ENCODE measurements at places on chromosomes 3 and 15. TPM values are rescaled to one million over a fixed set of nuclear protein-coding genes. Genes with fewer than 3 reads are reported as not detected.
A peak's percentile ranks its signal among the peaks of the same experiment; 100 is the strongest.

GRCh38 chr3:129552287-129553050 is 9.5 kb downstream of the H1-8 start:
- H3K4me3 ChIP-seq: no peak overlapping the region
- DNase-seq: no peak
- H3K27ac ChIP-seq: no peak overlapping the region
- H3K27me3 ChIP-seq: no peaks in the 10 kb centered on the region
- no peaks in the 10 kb centered on the region for H3K36me3 ChIP-seq
- peaks cover under 1% of the 10 kb centered on the region for H3K4me1 ChIP-seq

DNA sequence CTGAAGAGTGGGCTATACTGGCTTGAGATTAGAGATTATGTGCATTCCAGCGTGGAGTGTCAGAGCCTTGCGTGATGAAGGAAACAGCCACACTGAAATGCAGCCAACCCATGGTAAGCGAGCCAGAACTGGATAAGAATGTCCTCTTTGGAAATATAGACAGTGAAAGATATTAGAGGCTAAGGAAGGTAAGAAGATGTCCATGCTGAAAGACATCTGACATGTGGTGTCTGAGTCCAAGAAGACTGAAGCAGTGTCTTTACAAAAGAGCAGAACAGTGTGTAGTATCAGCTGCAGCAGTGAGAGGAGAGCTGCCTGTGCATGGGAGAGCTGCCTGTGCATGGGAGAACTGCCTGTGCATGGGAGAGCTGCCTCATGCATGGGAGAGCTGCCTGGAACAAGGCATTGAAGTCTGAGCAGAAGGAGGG is 672.2 kb downstream of the DIPK2A start:
- no peak overlapping the region for H3K27ac ChIP-seq
- no peaks in the 10 kb centered on the region for H3K36me3 ChIP-seq
- no peaks in the 10 kb centered on the region for H3K27me3 ChIP-seq
- H3K4me1 ChIP-seq: no peaks in the 10 kb centered on the region

DNA sequence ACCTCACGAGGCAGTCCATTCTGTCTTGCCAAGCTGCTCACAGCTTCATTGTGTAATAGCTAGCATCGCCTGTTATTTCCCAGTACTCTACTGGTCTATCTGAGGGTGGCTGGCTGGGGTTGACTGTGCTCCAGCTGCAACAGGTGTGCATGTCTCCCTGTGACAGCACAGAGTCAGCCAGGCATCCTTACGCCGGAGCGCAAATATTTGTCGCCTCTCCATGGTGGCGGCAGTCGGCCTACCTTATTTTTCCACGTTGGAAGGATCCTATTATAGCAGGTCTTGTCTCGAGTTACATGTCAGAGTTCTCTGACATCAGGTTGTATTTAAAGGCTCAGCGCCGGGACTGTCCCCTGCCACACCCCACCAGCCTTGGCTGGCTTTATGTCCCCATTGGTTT is 307.1 kb downstream of the TLE3 start:
- no peak for DNase-seq
- no peaks in the 10 kb centered on the region for H3K27me3 ChIP-seq
- H3K4me1 ChIP-seq: no peaks in the 10 kb centered on the region
- H3K4me3 ChIP-seq: no peak overlapping the region

- no peaks in the 10 kb centered on the region for H3K27me3 ChIP-seq
- H3K36me3 ChIP-seq: no peaks in the 10 kb centered on the region
- H3K27ac ChIP-seq: no peak overlapping the region
- DNase-seq: no peak
- H3K4me1 ChIP-seq: peaks cover 23% of the 10 kb centered on the region
- H3K4me3 ChIP-seq: no peak overlapping the region
Measured at GRCh38 chr15:84910928-84911623, 26.6 kb downstream of the SLC28A1 start.

- no peaks in the 10 kb centered on the region for H3K36me3 ChIP-seq
- no peaks in the 10 kb centered on the region for H3K4me1 ChIP-seq
- no peaks in the 10 kb centered on the region for H3K27me3 ChIP-seq
- no peak overlapping the region for H3K4me3 ChIP-seq
- DNase-seq: no peak
Measured at GRCh38 chr3:40770061-40770460, 245.3 kb downstream of the ZNF621 start.

GRCh38 chr15:66999046-66999968 is 66.1 kb upstream of the SMAD3 start:
- H3K27ac ChIP-seq: no peak overlapping the region
- no peak for DNase-seq
- H3K4me3 ChIP-seq: no peak overlapping the region
- no peaks in the 10 kb centered on the region for H3K36me3 ChIP-seq
- H3K27me3 ChIP-seq: no peaks in the 10 kb centered on the region

DNA sequence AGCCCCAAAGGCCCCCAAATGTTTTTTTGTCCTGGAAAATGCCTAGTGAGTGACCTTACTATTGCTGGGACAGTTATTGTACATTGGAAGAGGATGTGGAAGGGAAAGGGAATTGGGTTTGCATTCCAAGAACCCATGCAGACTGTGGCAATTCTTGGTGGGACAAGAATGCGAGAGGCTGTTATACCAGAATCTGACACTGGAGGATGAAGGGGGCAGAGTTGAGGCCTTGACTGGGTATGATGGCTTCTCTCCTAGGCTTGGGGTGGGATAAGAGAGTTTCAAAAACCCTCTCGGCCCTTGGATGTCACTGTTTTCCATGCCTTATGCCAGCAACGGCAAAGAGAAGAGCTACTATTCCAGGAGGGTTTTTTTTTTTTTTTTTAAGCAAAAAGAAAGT is 25.3 kb downstream of the IL16 start:
- no peaks in the 10 kb centered on the region for H3K36me3 ChIP-seq
- H3K4me1 ChIP-seq: peaks cover 34% of the 10 kb centered on the region
- H3K4me3 ChIP-seq: no peak overlapping the region
- no peak for DNase-seq
- no peak overlapping the region for H3K27ac ChIP-seq

DNA sequence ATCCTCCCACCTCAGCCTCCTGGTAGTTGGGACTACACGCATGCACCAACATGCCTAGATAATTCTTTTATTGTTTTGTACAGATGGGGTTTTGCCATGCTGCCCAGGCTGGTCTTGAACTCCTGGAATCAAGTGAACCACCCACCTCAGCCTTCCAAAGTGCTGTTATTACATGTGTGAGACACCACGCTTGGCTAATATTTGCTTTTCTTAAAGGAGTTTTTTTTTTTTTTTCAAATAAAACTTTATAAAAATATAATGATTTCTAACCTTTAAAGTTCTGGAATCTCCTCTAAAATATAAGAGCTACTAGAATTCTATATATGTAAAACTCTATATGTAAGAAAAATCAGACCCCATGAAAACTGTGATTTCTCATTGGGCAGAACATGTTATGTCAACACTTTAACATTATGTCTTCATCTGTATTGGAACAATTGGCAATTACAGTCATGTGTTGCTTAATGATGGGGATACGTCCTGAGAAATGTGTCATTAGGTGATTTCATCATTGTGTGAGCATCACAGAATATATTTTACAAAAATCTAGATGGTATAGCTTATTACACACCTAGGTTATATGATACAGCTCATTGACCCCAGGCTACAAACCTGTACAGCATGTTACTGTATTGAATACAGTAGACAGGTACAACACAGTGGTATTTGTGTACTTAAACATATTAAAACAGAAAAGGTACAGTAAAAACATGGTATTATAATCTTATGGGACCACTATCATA is 377.0 kb downstream of the PLCL2 start:
- H3K4me3 ChIP-seq: no peak overlapping the region
- H3K27me3 ChIP-seq: no peaks in the 10 kb centered on the region
- H3K36me3 ChIP-seq: no peaks in the 10 kb centered on the region
- no peaks in the 10 kb centered on the region for H3K4me1 ChIP-seq

DNA sequence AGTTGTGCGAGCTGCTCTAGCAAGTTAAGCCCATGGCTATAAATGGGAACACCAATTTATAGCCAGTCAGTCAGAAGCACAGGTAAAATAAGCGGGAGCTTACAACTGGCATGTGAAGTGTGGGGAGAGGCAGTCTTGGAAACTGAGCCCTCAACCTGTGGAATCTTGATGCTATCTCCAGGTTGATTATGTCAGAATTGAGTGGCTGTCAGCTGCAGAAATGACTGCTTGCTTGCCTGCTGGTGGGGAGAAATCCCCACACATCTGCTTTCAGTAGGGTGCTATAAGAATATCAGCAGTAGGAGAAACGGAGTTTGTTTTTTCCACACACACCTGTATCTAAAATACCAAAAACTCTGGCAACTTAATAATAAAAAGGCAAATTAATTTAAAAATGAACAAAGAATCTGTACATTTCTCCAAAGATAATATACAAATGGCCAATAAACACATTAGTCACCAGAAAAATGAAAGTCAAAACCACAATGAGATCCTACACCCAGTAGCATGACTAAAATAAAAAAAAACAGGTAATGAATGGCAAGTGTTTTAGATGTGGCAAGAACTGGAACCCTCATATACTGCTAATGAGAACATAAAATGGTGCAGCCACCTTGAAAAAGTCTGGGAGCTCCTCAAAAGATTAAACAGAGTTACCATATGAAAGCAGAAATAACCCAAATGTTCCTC is 26.0 kb upstream of the MAP4 start:
- no peak overlapping the region for H3K27ac ChIP-seq
- peaks cover 15% of the 10 kb centered on the region for H3K36me3 ChIP-seq
- H3K27me3 ChIP-seq: no peaks in the 10 kb centered on the region
- H3K4me3 ChIP-seq: no peak overlapping the region
- H3K4me1 ChIP-seq: no peaks in the 10 kb centered on the region
- DNase-seq: no peak

- no peaks in the 10 kb centered on the region for H3K4me1 ChIP-seq
- H3K4me3 ChIP-seq: no peak overlapping the region
- no peaks in the 10 kb centered on the region for H3K27me3 ChIP-seq
- H3K36me3 ChIP-seq: no peaks in the 10 kb centered on the region
Measured at GRCh38 chr3:18483226-18483625, 58.1 kb upstream of the SATB1 start.

GRCh38 chr15:86205096-86205495 is 125.4 kb downstream of the AGBL1 start:
- H3K4me1 ChIP-seq: no peaks in the 10 kb centered on the region
- H3K36me3 ChIP-seq: no peaks in the 10 kb centered on the region
- no peak for DNase-seq
- no peaks in the 10 kb centered on the region for H3K27me3 ChIP-seq
- no peak overlapping the region for H3K27ac ChIP-seq

GRCh38 chr15:41394924-41395323 is 7.4 kb downstream of the NDUFAF1 start:
- H3K36me3 ChIP-seq: peaks cover 55% of the 10 kb centered on the region
- no peaks in the 10 kb centered on the region for H3K4me1 ChIP-seq
- H3K27ac ChIP-seq: no peak overlapping the region
- H3K4me3 ChIP-seq: no peak overlapping the region
- DNase-seq: no peak

DNA sequence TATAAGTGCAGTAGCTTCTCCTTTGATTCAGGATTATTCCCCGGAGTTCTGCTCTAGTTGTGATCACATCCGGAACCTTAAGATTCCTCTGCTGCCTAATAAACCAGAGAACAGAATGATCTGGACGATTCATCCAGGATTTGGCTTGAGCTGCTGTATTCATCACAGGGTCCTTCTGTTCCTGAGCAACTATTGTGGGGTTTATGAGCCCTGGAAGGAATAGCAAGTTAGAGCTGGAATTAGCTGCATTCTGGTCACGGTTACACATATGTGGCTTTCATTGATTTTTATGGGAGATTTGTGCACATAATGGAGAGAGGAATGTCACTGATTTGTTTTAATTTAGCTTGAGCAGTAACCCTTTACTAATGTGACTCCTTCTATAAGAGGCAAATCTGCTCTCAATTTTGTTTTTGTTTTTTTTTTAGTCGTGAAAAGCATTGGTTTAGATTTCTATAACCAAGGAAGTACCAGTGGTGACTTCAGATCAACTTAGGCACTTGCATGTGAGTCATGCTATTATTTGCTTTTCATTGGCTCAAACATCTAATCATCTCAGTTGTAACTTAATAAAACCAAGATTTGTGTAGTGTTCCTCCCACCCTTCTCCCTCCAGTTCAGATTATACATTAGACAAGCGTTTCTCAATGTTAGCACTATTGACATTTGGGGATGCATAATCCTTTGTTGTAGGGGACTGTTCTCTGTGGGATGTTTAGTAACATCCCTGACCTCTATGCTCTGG is 148.5 kb downstream of the OTOL1 start:
- DNase-seq: no peak
- H3K36me3 ChIP-seq: no peaks in the 10 kb centered on the region
- no peak overlapping the region for H3K4me3 ChIP-seq
- H3K27ac ChIP-seq: no peak overlapping the region

DNA sequence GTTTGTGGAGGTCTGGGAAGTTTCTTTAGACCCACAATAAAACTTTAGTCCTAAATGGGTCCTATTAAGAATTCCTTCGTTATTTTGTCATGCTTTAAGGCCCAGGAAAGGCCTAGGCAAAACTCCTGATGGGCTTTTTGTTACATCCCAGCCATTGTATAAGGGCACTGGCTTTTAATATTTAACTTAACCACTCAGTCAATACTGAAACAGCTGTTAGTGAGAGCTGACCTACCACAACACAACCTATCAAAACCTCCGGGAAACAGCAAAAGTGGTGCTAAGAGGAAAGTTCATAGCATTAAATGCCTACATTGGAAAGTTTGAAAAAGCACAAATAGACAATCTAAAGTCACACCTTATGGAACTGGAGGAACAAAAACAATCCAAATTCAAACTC is 39.6 kb downstream of the ALCAM start:
- no peak overlapping the region for H3K4me3 ChIP-seq
- H3K36me3 ChIP-seq: no peaks in the 10 kb centered on the region
- DNase-seq: no peak
- H3K4me1 ChIP-seq: no peaks in the 10 kb centered on the region
- H3K27ac ChIP-seq: no peak overlapping the region

DNA sequence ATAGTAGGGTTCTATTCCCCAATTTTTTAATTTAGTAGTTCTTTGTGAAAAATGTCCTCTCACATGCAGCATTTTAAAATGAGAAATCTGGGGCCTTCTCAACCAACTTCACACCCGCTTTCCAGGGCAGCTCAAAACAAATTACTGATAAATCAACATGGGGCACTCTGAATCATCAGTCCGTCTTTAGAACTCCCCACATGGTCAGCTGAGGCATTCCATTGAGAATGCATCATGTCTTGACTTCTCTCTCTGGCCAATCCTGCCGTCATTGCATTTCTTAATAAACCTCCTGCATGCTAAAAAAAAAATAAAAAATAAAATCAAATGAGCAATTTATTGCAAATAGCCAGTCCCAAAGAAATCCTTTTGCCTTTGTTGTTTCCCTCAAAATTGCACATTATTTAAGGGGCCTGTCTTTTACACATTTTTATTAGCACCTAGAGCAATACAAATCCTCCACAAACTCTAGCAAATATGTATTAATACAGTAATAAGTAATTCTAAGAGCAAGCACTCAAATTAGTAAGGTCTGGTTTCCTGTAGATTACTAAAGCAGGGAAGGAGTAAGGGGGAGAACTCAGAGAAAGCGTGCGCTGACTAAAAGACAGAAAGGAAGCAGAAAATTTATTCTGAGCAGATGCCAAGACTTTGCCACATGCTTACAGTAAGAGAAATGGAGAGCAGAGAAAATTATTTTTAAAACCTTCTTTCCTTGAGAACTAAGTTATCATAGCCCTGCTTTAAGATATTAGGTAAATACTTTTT is 175.7 kb downstream of the TNIK start:
- H3K4me1 ChIP-seq: peaks cover 52% of the 10 kb centered on the region
- H3K27ac ChIP-seq: peak overlapping the region; percentile 82
- H3K36me3 ChIP-seq: no peaks in the 10 kb centered on the region
- DNase-seq: no peak

The CLDN16 gene
- total RNA-seq: not detected

The MKRN3 gene
- total RNA-seq: 2.2 TPM

The SMARCC1 gene
- total RNA-seq: 29.0 TPM

The CTXN2 gene
- total RNA-seq: not detected

The SAMD7 gene
- total RNA-seq: not detected

The UNC13C gene
- not detected for total RNA-seq

The RGMA gene
- 25.3 TPM for total RNA-seq

All from esophagus squamous epithelium (tissue), 5 donors.